ENCODE measurements at places on chromosomes 2 and 18. TPM values are rescaled to one million over a fixed set of nuclear protein-coding genes. Genes with fewer than 3 reads are reported as not detected.

Gene OXER1
- total RNA-seq, result not detected

Gene SP5
- total RNA-seq, result not detected

Gene FAM110C
- total RNA-seq, result 4.8 TPM

GRCh38 chr2:144508172-144508851, 11.6 kb downstream of the ZEB2 start:
- H3K36me3 ChIP-seq, result peaks cover 9% of the 10 kb centered on the region
- DNase-seq, result no peak
- peaks cover 51% of the 10 kb centered on the region for H3K4me1 ChIP-seq

- H3K4me3 ChIP-seq, result no peak overlapping the region
- no peak overlapping the region for H3K27ac ChIP-seq
- H3K4me1 ChIP-seq, result peaks cover 5% of the 10 kb centered on the region
- H3K27me3 ChIP-seq, result peaks cover 9% of the 10 kb centered on the region
- DNase-seq, result no peak
Measured at GRCh38 chr2:63073994-63074393, 23.4 kb downstream of the OTX1 start.
